ENCODE measurements at places on chromosomes 16 and 17. TPM values are rescaled to one million over a fixed set of nuclear protein-coding genes. Genes with fewer than 3 reads are reported as not detected.

TRPV3 gene
- total RNA-seq: not detected

CHRNB1 gene
- total RNA-seq: 7.5 TPM

TBCD gene
- total RNA-seq: 39.0 TPM

HELZ gene
- total RNA-seq: 28.8 TPM

G6PC1 gene
- total RNA-seq: not detected

CDYL2 gene
- total RNA-seq: 32.3 TPM

KRTAP1-1 gene
- not detected for total RNA-seq

CCL11 gene
- total RNA-seq: not detected

GRCh38 chr17:9044772-9045463 is 23.6 kb downstream of the NTN1 start:
- DNase-seq: no peak

- no peak for DNase-seq
Measured at GRCh38 chr17:82487910-82488309, 29.4 kb downstream of the NARF start.

DNA sequence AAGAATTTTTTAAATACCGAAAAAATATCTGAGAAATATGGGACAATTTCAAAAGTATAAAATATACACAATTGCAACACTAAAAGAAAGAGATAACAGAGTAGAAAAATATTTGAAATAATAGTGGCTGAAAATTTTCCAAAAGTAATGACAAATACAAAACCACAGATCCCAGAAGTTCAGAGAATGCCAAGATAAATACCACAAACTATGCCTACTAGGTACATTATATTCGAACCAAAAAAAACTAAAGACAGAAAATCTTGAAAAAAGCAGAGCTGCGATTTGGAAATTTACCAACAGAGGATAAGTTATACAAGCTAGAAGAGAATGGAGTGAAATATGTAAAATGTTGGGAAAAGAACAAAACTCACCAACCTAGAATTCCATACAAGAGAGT is 191.3 kb upstream of the ELAC2 start:
- no peak for DNase-seq

- DNase-seq: no peak
Measured at GRCh38 chr16:78925083-78925767, 675.3 kb downstream of the MAF start.

DNA sequence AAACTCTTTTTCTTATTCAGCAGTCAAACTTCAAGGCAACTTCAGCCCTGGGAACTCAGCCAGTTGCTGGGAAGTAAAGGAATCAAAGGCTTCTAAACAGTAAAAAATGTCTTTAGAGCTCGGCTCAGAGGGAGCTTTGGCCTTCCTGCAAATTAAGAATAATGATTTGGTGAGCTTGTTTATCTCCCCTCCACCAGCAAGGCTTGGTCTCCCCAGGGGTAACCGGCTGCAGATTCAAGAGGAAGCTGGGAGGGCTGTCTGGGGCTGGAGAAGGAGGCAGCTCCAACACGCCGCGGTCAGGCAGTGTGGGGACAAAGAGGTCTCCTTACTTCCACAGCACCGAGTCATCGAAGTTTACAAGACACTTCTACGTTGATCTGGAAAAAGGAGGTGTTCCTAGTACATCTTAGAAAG is 17.7 kb upstream of the DOC2B start:
- no peak for DNase-seq

All from pulmonary artery endothelial cell (primary cell).